H1 (cell line): ENCODE measurements at places on chromosomes 4 and X.

DNA sequence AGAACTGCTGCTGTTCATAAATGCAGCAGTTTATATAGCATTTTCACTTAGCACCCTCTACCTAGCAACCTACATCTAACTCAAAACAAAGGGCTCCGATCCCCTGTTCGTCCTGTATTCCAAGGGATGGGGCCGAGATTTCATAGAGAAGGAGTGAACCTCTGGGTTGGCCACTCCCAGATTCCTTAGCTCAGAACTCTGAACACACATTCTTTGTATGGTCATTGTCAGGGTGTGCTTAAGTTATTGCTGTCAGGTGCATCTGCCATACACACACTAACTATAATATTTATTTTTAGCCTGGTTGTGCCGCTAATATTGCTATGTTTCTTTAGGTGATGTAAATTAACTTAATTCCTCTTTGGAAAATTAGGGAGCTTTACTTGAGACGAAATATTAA lies 47.7 kb upstream of the AADAT start:
- DNase-seq = no peak

GRCh38 chr4:26223155-26223554 lies 97.7 kb upstream of the RBPJ start:
- no peak for DNase-seq

DNA sequence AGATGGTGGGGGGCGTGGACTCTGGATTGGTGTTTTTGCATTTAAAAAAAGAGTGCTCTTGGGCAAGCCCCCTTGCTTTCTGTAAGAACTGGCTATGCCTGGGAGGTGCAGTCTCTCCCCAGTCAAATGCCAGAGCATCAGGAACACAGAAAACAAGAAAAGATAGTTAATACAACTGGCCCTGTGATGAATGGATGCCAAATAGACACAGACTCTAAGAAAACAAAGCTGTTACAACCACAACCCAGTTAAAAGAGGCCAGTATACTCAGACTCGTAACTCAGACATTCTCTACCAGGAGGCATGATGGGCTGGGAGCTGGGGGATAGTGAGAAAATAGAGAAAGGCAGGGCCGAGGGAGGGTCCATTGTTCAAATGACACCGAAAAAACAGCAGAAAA lies 32.5 kb upstream of the C1QTNF7 start:
- no peak for DNase-seq

DNA sequence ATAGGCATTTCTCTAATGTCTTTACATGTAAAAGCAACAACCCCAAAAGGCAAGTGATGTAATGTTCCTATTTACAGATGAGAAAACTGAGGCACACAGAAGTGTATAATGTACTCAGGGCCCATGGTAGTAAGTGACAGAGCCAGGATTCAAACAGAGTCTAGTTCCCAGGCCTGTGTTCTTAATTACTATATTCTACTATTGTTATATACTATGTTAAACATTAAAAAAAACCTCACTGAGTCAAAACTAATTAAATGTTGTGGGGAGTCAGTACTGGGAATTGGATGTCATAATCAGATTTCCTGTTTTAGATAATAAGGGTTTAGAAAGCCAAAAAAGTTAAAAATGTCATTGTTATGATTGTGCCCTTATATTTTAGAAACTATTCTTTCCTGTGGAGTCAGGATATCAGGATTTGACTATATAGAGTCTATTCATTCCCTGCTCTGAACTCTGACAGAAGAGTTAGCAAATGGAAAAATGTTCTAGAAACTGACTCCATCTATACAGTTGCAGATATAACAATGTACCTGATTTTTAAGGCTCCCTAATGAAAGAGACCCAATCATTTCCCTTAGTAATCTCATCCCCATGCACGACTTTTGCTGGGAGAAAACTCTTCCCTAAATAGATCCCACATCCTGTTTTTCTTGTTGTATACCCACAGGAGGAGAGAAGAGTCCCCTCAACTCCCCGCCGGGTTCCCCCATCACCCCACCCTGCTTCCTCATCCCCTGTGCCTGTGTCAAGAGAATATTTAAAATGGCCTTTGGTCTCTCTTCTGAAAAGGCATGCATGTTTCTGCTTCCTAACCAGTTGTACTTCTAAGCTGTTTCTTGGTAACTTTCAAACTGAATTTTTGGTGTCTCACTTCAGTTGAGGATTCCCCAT lies 69.7 kb downstream of the REELD1 start:
- DNase-seq = no peak

DNA sequence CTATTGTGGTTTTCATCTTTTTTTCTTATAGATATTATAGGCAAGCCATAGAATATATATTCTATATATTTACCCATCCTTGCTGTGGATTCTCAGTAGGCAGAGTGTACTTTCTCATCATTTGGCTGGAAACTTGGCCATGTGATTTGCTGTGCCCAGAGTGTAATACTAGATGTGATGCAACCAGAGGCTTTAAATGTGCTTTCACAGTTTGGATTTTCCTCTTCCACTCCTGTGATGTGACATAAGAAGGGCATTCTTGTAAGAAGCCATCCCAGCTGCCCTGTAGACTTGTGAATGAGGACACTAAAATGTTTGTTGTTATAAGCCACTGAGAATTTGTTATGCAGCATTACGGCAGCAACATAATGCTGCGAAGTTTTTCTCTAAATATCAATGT lies 10.4 kb upstream of the HPGDS start:
- DNase-seq = no peak

DNA sequence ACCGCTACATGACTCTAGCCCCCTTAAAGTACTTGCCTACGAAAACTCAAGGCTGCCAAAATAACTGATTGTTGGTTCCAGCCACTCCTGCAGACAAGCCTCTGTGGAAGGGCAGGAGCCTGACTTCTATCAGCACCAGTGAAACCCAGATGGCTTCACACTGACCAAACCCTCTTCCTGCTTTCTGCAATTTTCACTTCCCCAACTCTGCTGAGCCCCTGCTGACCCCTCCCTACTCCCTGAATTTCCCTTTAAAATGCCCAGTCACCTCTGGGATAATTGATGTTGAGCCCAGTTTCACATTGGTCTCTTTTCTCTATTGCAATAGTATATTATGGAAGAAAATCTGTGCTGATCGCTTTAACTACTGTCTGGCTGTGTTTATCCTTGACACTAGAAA lies 61.6 kb upstream of the STS start:
- no peak for DNase-seq

DNA sequence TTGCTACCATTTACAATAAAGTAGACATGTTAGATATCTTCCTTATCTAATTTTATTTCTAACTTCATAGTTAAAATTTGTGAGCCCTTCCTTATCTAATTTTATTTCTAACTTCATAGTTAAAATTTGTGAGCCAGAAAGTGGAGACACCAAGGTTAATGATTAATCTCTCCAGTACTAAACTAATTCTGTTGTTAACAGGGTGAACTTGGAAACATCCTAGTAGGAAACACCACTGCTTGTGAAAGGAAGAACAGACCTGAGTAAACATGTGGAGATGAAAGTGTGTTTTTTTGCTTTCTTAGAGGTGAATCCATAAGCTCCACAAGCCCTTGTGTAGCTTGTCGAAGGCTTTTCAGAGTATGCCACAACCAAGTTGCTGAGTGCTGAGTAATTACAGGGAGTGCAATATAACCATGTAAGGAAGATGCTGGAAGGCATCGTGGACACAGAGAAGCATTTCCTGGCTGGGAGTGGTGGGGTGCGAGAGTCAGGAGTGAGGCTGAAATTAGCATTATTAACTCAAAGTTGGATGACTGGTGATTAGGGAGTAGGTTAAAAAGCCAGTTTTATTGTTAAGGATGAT lies 118.6 kb upstream of the NEIL3 start:
- DNase-seq = no peak

- DNase-seq = no peak
Observed at GRCh38 chr4:59655996-59656395, 1544.1 kb upstream of the ADGRL3 start.

DNA sequence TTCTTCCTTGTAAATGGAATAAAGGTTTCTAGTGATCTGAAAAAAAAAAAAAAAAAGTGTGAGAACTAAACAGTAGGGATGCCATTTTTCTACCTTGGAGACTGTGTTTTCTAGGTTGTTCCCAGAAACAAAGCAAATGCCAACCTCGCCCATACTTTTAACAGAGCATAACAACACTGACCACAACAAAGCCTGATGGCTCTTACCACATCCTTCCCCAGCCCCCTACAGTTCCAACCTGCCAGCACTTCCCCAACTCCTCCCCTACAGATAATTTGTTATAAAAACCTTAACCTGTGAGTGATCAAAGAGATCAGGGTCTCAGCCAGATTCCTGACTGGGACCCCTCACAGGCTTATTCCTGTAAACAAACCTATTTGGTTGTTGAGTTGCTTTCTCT lies 940.0 kb downstream of the SH3BGRL start:
- no peak for DNase-seq

DNA sequence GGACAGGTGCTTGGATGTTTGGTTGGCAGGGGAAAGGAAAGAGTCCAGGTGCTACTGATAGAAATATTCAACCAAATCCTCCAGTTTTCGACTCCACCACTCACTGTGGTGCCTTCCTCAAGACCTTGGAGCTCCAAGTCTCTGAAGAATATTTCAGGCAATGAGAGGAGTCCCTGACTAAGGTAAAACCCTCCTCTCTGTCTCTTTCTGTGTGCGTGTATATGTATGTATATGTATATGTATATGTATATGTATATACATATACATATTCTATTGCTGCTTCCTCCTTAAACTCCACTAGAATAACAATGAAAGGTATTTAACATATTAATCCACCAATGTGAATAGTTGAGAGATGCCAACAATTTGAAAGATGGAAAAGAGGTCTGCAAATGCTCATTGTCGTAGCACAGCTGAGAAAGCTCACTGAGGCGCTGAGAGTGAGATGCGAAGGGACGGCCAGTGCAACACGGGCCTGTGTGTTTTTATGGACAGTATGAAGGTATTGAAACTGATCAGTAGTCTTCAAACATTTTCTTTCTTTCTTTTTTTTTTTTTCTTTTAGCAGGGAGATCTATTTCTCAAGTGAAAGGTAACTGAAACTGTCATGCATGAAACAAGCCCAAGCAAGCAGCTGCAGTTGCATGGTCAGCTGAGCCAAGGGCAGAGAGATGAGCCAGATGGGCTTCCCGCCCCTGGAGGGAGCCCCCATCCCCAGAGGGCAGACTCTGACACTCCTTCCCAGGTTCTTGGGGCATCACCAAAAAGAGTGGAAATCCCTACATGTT lies 41.1 kb upstream of the HS3ST1 start:
- DNase-seq = no peak

DNA sequence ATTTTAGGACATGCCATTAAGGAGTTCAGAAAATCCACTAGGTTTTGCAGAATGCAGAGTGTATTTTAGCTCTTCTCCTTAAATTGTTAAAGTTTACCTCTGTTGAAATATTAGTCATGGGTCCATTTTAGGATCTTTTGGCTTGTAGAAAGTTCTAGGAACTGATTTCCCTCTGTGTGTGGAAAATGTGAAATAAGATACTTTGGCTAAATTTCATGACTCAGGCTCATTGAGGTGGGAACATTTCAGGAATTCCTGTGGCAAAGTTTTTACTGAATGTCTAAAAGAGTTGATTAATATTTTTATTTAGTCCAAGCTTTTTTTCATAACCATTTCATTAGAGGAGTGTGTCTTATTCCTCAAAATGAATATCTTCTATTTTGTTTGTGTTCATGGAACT lies 7.0 kb downstream of the FHIP1A start:
- no peak for DNase-seq

DNA sequence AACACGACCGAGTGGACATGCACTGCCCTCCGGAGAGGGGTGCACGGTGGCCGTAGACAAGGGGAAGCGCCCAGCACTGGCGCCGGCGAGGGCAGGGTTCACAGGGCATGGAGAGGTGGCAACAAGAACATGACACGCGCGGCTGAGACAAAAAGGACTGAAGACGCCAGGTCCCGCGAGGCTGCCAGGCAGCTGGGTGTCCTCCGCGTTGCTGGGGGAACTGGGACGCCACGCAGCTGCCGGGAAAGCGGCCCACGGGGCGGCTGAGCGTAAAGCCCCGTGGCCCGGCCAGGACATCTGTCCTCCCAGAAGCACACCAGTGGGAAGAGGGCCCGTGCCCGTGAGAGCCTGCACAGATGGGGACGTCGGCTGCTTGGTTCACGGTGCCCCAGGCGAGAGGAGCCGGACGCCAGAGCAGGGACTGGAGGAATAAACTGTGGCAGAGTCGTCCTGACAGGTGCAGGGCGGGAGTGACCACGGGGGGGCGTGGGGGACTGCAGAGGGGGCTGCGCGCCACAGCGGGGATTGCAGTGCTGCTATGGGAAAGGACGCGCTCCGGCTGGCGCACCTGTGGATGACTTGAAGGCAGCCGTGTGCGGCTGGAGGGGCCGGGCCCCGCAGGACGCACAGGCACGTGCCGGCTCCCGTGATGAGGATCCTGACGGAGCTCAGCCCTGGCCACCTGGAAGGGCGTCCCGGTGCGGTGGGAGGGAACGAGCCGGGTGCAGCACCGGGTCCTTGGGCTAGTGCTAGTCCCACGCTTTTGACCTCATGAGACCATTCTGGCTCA lies 32.1 kb upstream of the GTPBP6 start:
- DNase-seq = peak; percentile 48

GRCh38 chrX:23799469-23800065 lies 16.6 kb downstream of the SAT1 start:
- no peak for DNase-seq

DNA sequence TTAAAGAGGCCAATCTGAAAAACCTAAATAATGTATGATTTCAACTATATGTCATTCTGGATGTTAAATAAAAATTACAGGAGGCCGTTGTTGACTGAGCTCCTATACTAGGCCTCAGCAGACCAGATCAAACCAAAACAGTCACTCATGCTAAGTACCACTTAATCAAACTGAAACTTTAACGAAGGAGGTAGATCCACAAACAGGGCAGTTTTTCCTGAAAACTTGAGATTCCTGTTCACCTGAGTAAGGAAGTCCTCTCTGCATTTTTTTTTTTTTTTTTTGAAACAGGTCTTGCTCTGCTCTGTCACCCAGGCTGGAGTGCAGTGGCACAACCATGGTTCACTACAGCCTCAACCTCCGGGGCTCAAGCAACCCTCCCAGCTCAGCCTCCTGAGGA lies 27.7 kb downstream of the MANBA start:
- no peak for DNase-seq

- DNase-seq = no peak
Observed at GRCh38 chr4:14272206-14272605, 644.7 kb upstream of the BOD1L1 start.

DNA sequence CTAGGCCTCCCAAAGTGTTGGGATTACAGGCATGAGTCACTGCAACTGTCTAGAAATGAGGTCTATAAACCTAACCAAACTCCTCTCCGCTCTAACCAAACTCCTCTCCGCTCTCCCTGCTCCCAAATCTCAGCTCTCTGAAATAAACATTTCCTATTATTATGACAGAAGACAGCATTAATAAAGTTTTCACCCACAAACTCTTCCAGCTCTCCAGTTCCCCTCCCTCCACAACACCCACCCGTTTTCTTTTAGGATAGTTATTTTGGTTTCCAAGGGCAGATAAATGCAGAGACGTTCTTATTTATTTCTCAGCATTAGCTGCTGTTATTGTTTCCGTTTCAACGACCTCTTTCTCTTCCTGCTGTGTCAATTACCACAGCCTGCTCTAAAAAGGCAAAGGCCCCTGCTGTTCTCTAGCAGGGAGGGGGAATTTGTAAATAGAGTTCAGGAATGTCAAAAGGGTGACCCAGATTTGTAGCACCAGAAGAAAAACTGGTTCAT lies 13.3 kb upstream of the SCD5 start:
- DNase-seq = no peak
